ENCODE measurements at places on chromosomes 1 and 21.

- DNase-seq = peak; percentile 77
These were observed 3.3 kb downstream of the RIPPLY3 start for GRCh38 chr21:37009740-37010341.

DNA sequence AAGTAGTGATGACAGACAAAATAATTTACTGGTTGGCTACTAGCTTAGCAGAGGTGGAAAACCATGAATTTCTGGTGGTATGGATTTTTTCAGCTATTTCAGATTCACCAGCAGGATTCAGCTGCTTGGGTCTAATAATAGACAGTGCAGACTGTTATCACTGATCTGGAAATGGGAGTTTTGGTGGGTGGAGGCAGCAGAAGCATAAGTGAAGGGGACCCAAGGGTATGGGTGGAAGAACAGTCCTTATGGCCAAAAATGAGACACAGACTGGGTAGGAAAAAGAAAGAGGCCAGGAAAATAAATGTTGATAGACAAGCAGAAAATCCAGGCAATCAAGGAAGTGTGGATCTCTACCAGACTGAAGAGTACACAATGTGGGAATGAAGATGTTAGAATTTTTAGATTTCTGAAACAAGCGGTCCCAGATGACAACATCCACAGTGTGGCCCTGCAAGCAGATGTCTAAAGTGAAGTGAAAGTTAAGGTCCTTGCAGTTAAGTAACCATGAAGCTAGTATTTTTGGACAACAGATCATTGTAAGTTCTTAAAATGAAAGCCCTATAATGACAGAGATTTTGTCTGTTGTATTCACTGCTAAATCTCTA lies 24.7 kb downstream of the LYST start:
- no peak for DNase-seq

DNA sequence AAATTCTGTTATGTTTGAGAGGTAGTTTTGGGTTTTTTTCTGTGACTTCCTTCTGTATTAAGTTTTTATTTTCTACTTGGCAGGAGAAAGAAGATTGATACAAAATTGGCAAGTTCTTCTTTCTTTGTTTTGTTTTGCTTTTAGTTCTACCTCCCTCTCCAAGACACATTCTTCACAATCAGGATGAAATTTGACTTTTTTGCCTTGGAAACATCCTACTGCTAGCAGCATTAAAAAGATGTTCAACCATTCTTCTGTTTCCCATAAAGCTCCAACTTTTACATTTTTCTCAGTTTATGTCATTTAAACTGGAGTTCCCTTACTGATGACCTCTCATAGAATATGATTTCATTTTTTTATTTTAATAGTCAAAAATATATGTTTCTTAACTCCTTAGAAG lies 234.8 kb downstream of the NCAM2 start:
- no peak for DNase-seq

- DNase-seq = no peak
These were observed 142.6 kb downstream of the DENND1B start for GRCh38 chr1:197632651-197633050.

- no peak for DNase-seq
These were observed 267.8 kb downstream of the C1orf94 start for GRCh38 chr1:34444516-34444915.

DNA sequence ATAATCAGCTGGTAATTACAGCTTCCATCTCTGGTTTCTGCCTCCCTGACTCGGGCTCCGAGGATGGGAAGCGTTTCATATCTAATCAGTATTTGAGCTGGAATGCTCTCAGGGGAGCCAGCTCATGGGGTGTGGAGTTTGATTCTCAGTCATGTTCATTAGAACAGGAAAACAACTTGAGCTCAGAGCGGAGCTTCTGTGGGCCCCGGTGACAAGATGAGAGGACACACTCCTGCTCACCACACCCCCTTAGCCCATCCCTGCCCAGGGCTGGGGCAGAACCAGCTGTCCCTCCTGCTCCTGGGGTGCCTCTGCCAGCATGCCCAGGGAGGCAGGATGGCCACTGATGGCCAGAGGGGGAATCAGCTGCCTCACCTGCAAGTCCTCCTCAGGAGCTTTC lies 726.0 kb downstream of the PTPRU start:
- no peak for DNase-seq

- DNase-seq = no peak
These were observed 42.7 kb downstream of the GIPC2 start for GRCh38 chr1:78088486-78088885.

DNA sequence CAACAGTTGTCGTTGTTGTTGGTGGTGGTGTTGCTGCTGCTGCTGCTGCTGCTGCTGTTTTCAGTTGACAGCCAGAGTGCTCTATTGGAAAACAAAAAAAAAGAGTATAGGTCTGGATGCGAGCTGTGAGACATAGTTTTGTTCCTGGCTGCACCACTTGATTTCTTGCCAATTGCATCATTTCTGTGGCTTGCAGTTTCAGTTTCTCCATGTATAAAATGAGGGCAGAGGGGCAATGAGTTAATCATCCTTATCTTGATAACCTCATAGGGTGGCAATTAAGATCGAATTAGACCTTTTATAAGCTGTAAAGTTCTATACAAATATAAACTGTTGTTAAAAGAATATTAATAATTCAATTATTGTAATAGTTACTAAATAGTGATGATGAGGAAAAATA lies 156.7 kb downstream of the DMRTA2 start:
- no peak for DNase-seq

- no peak for DNase-seq
These were observed 32.0 kb downstream of the NFASC start for GRCh38 chr1:204902671-204903070.

GRCh38 chr1:241934866-241935265 lies 22.7 kb upstream of the BECN2 start:
- no peak for DNase-seq

DNA sequence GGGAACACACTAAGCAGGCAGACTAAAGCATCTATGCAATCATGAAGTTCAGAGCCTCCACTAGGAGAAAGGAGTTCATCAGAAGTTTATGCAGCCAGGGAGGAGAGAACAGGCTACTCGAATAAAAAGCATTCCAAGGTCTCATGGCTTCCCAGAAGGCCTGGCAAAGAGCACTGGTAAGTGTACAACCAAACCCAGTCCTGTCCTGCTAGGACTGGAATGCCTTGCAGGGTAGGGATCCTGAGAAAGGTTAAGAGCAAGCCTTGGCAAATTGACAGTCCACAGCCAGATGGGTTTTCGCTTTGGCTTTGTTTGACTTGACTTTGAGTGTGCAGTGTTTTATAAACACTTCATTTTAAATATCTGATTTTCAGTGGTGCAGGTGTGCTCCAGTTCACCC lies 133.6 kb upstream of the ATP1B1 start:
- no peak for DNase-seq

GRCh38 chr1:90919190-90919719 lies 102.6 kb downstream of the ZNF644 start:
- no peak for DNase-seq

GRCh38 chr1:224542783-224543440 lies 73.2 kb upstream of the CNIH3 start:
- no peak for DNase-seq

DNA sequence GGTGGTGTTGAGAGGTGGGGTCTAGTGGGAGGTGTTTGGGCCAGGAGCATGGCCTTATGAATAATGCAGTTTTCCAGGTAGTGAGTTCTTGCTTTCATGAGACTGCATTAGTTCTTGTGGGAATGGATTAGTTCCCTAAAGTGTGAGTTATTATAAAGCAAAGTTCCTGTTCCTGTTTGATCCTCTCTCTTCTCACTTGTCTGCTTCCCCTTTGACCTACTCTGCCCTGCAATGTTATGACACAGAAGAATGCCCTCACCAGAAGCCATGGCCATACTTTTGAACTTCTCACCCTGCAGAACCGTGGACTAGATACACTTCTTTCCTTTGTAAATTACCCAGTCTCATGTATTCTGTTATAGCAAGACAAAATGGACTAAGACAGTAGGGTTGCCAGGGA lies 53.6 kb downstream of the MAP3K7CL start:
- no peak for DNase-seq

DNA sequence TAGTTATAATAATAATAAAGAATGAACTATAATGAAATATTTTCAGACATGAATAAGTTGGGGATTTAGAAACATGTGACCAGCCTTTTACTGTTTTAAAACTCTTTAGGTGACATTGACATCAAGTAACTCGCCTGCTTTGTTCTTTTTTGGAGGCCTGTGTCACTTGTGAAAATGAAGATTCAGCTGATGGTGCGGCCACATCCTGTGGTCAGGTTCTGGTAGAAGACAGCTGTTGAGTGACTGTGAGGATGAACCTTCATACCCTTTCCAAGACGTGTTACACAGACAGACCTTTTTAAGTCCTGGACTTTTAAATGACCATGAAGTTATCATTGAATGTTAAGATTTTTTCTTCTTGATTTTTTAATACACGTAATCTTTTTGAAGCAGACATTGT lies 10.3 kb downstream of the UTS2 start:
- DNase-seq = no peak

DNA sequence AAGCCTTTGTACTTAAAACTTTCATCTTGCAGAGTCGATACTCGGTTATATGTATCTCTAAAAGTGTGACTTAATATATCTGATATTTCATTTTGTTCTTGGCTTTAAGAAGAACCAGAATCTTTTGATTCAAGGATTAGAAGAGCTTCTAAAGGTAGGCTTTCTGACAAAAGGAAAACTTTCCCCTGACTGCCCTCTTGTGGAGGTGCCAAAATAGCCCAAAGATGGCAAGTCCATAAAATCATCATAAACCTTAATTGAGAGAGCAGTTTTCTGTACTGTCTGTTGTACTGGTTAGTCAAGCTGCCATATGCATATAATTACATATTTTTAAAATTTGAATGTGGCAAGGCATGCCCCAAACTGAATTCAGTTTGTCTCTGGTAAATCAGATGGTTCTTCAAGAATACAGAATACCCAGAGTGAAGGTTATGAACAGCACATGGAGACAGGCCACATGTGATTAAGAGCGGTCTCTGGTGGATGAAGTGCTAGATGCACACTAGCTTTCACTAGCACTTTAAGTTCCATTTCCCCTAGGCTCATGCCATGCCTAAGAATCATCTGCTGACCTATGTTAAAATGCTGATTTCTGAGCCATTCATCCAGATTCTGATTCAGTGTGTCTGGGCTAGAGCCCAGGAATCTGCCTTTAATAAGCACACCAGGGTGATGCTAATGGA lies 27.7 kb upstream of the ELAVL4 start:
- peak; percentile 65 for DNase-seq

DNA sequence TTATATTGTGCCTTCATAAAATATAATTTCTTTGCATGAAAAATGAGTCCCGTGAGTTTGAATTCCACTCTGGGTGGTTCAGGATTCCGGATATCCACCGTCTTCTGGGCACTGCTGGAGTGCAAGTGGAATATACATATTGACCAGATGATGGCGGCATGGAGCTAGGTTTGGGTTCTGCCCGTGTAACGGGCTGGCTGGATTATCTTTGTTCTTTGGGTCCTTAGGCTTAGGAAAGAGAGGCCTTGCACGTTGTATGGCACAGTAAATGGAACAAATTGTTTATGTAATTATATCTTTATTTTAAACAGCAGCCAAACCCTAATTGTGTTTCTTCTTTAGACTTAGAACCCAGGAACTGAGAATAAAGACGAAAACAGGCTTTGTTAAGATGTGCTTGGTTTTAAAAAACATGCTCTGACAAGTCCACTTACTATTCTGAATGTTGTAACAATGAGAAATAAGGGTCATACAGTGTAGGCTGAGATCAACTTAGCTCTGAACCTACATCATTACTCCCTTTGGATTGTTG lies 13.5 kb upstream of the ACBD6 start:
- peak; percentile 37 for DNase-seq

DNA sequence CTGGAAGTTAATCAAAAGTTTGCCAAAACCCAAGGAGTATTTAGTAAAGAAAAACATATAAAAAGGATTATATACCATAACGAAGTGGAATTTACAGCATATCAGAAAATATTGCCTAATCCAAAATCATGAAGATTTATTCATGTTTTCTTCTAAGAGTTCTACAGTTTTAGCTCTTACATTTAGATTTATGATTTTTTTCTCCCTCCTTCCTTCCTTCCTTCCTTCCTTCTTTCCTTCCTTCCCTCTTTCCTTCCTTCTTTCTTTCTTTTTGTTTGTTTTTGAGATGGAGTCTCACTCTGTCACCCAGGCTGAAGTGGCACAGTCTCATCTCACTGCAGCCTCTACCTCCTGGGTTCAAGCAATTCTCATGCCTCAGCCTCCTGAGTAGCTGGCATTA lies 15.7 kb upstream of the PRSS38 start:
- DNase-seq = no peak

GRCh38 chr1:33392206-33392605 lies 38.7 kb downstream of the PHC2 start:
- no peak for DNase-seq

DNA sequence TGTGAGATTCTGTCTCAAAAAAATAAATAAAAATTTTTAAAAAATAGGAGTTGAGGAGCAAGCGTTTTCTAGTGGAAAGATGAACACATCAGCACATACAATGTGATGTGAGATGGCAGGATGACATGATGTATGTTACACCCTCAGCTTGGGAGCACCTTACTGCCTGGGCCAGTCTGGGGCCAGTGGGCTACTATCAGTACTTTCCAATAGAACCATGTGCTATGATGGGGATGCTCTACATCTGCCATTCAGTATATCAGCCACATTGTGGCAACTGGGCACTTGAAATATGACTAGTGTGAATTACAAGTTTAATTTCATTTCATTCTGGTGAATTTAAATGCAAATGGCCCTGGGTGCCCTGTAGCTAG lies 156.0 kb downstream of the PGBD5 start:
- no peak for DNase-seq

- no peak for DNase-seq
These were observed 297.9 kb downstream of the GRIK1 start for GRCh38 chr21:29641635-29642550.

DNA sequence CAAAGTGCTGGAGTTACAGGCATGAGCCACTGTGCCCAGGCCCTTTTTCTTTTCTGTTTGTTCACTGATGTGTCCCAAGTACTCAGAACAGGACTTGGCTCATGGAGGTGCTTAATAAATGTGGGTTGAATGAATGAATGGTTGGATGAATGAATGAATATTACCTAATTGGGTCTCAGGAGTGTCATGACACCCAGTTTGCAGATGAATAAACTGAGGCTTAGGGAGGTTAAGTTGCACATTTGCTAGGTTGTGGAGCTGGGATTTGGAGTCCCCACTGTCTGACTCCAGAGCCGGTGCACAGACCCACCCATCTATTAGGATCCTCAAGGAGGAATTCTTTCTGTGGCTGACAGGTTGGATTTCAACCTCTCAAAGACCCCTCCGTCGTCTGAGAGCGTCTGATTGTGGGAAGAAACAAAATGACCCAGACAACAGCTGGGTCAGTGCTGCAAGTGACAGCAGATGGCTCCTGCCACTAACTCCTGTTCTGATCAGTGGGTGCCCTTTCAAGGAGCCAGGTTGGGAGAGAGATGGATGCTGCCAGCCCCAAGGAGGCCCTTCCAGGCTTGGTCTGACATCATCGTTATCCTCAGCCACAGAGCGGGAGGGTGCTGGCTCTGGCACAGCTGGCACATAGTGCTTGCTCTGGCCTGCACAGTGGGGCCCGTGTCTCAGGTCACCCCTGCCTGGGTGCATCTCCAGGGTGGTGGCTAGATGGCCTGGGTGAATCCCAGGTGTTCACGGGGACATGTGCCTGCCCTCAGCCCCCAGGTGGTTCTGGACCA lies 24.2 kb downstream of the ARHGEF10L start:
- DNase-seq = no peak

All from NCI-H2081 treated with DMSO at 0.1 percent for 48 hours (cell line).